ENCODE measurements at places on chromosomes 2 and 18.

DNA sequence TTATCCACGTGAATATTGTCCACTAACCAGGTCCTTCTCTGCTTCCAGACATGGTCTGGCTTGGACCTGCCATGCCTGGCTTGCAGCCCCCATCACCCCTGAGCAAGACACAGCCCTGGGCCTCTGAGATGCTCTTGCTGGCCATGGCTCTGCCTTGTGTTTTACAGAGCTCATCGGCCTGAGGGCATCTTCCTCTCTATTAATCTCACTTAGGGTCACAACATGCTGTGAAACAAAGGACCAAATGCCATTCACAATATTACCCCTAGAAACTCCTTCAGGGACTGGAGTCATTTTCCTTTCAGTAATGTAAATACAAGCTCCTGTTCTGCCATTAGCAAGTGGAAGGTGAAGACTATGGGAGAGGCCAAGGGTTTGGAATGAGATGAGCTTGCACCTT, 6.8 kb upstream of the TPO start:
- no peak for DNase-seq

GRCh38 chr18:58597649-58598048, 31.2 kb downstream of the ALPK2 start:
- no peak for DNase-seq

GRCh38 chr2:46487667-46488335, 8.4 kb downstream of the TMEM247 start:
- no peak for DNase-seq

GRCh38 chr2:3249476-3249962, 128.1 kb downstream of the EIPR1 start:
- no peak for DNase-seq

DNA sequence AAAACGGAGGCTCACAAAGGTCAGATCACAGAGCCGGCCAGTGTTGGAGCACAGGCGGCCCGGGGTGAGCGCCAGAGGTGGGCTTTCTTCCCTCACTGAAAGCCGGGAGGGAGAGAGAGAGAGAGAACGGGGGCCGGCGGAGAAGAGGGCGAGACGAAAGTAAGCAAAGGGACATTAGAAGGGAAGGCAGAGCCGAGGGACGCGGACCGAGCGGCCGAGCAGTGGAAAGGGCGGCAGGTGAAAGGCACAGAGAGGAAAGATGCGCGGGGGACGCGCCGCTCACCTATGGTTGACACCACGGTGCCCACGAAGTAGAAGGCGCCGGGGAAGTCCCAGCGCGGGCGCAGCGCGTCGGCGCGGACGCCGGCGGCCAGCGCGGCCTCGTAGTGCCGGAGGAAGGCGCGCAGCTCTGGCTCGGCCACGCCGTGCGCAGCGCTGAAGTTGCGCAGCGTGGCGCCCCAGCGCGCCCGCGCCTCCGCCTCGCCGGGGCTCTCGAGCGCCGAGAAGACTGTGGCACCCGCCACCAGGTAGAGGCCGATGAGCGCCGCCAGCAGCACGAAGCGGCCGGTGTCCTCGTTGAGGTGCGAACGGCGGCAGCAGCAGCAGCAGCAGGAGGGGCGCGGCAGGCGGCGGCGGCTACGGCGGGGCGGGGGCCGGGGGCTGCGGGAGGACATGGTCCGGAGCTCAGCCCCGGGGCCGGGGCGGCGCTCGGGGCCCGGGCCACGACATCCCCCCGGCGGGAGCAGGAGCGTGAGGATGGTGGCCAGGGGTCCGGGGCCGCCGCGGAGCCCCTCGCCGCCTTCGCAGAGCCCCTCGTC, 166.9 kb downstream of the MSH2 start:
- DNase-seq: no peak

- no peak for DNase-seq
These were observed 64.0 kb downstream of the LPIN1 start for GRCh38 chr2:11810237-11810977.

DNA sequence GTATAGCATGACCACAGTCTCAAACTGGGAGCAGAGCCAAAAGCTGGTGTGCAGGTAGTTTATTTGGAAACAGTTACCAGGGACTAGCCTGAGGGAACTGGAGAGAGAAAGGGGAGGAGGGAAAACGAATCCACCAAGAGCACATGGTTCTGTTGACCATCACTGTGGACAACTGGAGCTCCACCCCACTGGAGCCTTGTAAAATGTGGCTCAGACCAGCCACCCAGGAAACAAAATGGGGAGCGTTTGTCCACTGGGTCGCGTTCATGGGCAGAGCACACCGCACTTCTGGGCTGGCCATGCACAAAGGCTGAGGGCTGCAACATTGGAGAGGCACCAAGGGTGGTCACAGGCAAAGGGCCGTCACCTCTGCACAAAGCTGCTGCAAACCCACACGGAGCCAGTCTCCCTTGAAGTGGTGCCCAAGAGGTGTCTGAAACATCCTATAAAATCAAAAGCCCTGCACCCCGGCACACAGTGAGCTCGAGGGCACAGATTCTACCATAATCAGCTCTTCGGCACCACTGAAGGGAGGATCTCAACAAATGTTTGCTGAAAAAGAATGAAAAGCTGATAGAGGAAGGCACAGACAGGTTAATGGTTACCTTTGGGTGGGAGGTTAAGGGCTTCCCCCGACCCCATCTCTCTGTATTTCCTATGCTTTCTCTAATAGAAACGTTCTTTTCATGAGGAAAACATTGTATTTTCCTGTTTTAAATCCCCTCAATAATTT, 192.9 kb downstream of the INHBB start:
- DNase-seq: no peak

DNA sequence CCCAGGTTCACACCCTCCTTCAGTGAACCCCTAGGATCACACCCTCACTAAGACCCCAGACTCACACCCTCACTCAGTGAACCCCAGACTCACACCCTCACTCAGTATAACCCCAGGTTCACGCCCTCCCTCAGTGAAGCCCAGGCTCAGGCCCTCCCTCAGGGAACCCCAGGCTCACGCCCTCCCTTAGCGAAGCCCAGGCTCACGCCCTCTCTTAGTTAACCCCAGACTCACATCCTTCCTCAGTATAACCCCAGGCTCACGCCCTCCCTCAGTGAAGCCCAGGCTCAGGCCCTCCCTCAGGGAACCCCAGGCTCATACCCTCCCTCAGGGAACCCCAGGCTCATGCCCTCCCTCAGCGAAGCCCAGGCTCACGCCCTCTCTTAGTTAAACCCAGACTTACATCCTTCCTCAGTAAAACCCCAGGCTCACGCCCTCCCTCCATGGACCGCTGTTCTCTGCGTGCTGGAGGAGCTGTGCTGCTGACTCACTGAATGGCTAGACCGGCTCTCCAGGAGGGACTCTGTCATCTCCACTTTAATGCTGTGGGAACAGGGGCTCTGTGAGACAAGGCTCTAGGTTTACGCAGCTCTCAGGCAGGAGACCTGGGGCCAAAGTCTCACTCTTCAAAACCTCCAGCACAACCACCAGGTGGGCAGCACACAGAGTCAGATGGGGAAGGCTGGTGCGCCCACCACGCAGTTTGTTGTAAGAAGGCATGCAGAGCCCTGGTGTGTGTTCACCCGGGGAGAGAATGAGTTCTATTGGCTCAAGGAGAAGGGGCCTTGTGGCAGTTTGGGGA, 506.9 kb upstream of the MYT1L start:
- no peak for DNase-seq

- DNase-seq: no peak
These were observed 140.4 kb downstream of the SMAD2 start for GRCh38 chr18:47790036-47790435.

DNA sequence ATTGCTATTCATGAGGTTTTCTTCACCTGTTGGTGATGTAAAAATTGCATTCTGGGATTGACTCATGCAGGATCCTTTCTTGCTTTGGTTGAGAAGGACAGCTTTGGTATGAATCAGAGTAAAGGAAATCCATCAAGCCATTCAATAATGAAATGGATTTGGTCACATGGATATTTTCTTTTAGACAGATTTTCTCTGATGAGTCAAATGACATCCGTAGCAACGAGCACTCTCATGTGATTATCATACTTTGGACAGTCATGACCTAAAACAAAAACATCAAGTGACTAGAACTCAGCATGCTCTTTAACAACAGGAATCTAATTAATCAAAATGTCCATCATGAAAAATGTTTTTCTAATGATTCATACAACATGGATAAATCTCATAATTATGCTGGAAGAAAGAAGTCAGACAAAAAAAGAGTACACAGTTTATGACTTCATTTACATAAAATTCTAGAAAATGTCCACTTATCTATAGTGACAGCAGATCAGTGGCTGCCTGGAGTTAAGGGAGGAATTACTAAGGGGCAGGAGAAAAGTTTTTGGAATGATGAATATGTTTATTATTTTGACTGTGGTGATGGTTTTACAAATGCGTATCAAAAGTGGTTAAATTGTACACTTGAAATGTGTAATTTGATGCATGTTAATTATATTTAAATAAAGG, 30.7 kb downstream of the TRAK2 start:
- DNase-seq: no peak

DNA sequence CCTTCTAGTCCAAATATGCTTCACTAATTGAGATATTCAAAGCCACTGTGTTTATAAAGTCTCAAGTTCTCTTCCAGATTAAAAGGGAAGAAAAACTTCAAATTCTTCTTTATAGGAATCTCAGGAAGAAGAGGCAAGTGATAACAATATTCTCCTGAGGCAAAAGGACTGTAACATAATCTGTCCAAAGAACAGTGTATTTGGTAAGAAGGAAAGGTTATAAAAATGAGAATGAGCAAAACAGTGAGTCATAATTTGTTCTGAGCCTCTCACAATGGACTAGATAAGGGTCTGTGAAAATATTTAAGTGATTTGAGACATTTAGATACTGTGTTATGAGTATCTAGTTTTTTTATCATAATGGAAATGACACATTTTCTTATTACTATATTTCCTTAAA, 44.3 kb downstream of the SNRPD1 start:
- DNase-seq: no peak

DNA sequence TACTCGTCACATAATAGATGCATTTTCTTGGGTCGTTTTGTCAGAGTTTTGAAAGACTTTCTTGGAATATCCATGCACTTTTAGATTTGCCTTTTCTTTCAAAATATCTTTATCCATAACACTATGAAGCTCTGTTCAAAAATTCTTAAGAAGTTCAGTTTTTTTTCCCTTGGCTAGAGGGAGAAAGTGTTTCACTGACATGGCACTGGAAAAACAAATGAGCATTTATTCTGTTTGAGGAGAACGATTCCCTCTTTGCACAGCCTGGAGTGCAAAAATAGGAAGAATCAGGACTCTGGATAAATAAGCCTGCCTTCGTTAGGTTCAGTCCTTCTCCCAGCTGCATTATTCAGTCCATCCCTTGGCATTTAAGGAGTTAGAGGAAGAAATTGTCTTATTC, 91.0 kb upstream of the RPE start:
- no peak for DNase-seq

GRCh38 chr2:162030363-162031190, 43.4 kb downstream of the DPP4 start:
- no peak for DNase-seq

- no peak for DNase-seq
These were observed 46.7 kb upstream of the FLACC1 start for GRCh38 chr2:201403880-201404279.

DNA sequence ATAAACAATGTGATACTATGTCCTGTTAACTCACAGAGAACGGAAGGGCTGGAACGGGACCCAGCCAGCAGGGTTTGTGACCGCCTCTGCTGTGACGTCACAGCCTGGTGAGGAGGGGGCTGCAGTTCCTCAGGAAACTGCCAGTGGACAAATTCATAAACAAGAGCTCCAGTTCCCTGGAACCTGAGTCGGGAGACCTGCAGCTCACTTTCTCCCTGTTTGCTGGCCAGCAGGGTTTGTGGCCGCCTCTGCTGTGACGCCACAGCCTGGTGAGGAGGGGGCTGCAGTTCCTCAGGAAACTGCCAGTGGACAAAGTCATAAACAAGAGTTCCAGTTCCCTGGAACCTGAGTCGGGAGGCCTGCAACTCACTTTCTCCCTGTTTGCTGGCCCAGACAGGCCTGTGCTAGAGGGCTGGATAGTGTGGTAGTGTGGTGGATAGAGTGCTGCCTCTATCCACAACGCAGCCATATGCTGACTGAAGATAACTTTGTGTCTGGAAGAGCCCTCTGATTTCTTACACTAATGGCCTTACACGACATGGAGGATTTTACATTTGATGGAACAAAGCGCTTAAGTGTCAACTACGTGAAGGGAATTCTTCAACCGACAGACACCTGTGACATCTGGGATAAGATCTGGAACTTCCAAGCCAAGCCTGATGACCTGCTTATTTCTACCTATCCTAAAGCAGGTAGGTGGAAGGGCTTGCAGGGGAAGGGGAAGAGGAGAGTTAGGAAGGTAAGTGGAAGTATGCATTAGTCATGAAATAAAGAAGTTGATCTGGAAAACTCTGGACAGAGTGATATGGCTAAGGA, at the start of gene SULT1C4:
SULT1C4 (plus strand) TSS at position 140 of the 816 bp plus-strand sequence; CDS start at position 524, 384 bp downstream.
- no peak for DNase-seq

GRCh38 chr18:55088000-55088401, 128.7 kb upstream of the CCDC68 start:
- DNase-seq: no peak

DNA sequence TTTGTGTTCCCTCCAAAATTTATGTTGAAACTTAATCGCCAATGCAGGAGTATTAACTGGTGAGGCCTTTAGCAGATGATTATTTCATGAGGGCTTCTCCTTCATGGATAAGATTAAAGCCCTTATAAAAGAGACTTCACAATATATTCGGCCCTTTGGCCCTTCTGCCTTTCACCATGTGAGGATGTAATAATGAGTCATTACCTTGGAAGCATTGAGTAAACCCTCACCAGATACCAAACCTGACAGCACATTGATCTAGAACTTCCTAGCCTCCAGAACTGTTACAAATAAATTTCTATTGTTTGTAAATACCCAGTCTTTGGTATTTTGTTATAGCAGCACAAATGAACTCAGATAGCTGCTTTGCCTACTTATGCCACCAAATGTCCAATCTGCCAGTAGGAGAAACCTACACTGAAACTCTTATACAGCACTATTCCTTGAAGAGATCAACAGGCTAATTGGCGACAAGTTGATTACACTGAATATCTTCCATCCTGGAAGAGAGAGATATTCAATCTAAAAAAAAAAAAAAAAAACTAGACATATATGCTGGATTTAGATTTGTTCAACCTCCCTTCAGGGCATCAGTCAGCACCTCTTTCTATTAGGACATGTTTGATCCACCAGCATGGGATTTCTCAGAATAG, 125.9 kb upstream of the COL5A2 start:
- no peak for DNase-seq

GRCh38 chr2:240358080-240358479, 77.4 kb upstream of the GPC1 start:
- no peak for DNase-seq

GRCh38 chr2:233841183-233841582, 13.2 kb downstream of the HJURP start:
- no peak for DNase-seq

GRCh38 chr2:150705357-150705756, 217.9 kb upstream of the RND3 start:
- DNase-seq: no peak

DNA sequence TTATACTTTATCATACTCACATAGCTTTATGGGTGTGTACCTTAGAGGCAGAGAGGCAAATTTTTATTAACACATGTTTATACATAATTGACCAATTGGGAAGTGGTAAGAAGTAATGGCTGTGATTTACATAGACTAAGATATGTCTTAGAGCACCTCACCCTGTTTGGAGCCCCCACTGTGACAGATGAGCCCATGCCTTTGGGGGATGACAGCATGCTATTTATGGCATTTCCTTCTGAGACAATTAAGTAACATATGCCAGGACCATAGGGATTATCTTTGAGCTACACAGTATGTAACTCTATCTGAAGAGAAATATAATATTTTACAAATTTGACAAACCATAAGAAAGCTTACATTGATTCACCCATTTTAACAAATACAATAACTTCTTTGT, 1655.3 kb upstream of the ACVR2A start:
- no peak for DNase-seq

GRCh38 chr2:190182071-190182524, 119.6 kb upstream of the MSTN start:
- DNase-seq: no peak

GRCh38 chr2:66201242-66201641, 233.7 kb upstream of the MEIS1 start:
- DNase-seq: no peak

All from activated naive CD4-positive, alpha-beta T cell (primary cell).